ENCODE measurements at places on chromosomes 7 and 10.
A peak's percentile ranks its signal among the peaks of the same experiment; 100 is the strongest.

- DNase-seq = no peak
These were observed 229.7 kb downstream of the CUX1 start for GRCh38 chr7:102047167-102047566.

DNA sequence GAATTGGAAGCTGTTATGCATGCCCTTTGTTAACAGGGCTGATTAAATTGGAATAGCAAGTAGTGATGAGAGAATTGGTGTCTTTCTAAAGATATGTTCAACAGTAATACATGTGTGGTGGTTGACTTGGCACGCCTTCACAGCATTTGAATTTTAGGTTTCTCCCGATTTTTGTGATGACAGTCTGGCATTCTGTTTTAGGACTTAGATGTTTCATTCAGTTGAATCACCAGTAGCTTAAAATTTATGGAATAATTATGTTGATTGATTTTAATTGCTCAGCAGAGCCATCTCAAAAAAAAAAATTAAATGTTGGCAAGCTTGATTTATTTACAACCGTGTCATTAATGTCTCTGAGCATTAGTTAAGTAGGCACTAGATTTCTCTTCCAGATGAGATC is 219.7 kb downstream of the CSTF2T start:
- no peak for DNase-seq

DNA sequence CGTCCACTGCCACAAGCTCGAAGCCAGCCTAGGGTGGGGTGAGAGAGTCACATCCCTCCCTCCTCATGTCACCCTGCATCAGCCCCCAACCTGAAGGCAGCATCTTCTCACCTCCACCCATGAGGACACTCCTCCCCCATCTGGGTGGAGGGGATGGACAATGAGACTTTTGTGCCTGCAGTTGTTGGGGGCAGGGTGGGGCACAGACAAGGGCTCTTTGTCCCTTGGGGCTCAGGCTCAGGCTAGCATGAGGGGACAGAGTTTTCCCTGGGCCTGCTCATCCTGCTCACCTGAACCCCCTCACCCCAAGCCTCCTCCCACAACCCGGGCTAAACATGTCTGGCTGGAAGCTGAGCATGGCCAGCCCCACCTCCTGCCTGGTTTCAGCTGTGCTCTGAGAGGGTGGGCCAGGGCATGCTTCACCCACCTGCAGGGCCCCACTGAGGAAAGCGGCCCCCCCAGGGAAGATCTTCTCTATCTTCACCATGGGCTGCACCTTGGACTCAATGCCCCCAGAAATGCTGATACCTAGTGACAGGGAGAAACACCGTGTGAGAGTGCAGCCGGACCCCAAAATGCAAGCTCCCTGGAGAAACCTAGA is 9.3 kb downstream of the LZTS2 start:
- DNase-seq = peak; percentile 96

DNA sequence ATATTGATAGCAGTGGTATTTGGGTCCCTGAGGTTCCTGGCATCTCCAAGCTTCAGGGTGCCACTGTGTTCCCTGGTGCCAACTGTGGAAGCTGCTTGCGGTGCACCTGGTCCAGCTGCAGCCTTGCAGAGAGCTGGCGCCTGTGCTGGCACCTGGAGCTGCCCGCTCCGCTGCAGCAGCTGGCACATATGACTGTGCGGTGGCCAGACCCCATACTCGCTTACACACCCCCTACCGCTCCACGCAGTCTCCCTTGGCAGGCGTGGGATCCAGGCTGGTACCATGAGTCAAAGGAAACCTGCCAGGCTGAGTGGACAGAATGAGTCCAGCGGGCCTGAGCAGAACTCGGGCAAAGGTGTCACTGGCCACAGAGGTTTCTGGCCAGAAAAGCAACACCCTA is 89.9 kb upstream of the JAZF1 start:
- no peak for DNase-seq

- DNase-seq = no peak
These were observed 319.2 kb downstream of the EXOC4 start for GRCh38 chr7:133572087-133572486.

DNA sequence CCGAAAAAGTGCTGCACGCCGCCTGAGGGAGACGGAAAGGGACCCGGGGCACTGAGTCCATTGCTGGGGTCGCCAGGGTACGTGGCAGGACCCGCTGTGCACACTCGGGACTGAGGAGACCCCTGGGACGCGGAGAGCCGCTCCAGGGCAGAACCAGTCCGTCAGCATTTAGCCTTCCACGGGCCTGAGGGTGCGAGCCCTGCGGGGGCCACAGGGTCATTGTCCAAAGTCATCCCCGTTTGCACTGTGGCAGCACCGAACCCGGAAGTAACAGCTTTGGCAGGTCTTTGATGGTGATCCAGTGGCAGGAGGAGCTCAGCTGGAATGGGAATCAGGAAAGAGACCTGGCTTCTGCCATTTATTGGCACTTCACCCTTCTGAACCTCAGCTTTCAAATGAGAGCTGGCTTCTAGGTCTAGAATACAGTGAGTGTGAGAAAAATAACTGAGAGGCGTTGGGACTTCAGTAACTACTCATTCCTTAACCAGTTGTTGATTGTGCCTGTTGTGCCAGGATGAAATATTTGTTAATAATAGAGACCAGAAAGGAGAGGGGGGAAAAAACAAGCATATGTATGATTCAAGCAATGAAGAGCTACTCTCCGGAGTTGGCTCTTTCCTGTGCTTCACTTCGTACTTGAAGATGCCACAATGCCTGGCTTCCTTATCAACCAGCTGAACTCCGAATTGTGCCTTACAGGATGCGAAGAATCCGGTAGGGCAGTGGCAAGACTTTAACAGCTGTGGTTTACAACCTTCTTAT is 811 bp upstream of the ARHGAP12 start:
- DNase-seq = peak; percentile 79

DNA sequence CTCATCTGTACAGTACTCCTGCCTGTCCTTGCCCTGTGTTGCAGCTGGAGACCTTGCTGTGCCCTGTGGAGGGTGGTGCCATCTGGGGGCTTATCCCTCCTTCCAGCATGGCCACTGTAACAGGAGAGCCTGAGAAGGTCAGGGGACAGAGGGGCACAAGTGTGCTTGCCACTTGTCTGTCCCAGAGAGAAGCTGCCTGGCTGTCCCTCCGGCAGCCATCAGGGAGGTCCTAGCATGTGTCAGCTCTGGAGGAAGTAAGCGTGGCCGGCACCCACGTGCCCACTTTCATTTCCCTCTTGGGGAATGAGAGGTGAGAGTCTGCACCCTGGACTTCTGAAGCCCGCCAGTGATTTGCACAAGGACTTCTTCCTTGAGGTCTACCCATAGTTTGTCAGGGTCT is 97.0 kb upstream of the PPIF start:
- DNase-seq = peak; percentile 78

DNA sequence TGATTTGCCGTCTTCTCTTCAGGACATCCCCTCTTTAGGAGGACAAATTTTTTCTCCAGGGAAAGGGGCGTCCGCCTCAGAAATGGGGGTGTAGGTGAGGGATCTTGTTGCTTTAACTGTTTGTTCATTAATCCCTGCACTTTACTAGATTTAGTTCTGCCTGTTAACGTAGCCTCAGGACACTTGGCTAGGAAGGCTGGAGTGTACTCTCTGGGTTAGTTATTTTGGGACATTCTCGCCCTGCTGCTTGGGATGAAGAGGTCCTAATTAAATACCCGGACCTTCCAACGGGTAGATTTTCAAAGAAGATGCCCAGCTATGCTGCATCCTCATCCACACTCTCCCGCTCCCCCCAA is 552 bp upstream of the ZNF365 start:
- no peak for DNase-seq

GRCh38 chr7:37558320-37559096 is 109.8 kb upstream of the ELMO1 start:
- DNase-seq = peak; percentile 31

- no peak for DNase-seq
These were observed 266.9 kb upstream of the KLF14 start for GRCh38 chr7:131000873-131001272.

- no peak for DNase-seq
These were observed 386.9 kb downstream of the HTR7 start for GRCh38 chr10:90470966-90471365.

GRCh38 chr7:130789436-130789835 is 55.4 kb upstream of the KLF14 start:
- no peak for DNase-seq

All from pons (tissue), 1 donor.